ENCODE measurements at places on chromosomes 3 and 15.

GRCh38 chr3:36804295-36805055 is 40.1 kb upstream of the DCLK3 start:
- peak; percentile 1 for DNase-seq

DNA sequence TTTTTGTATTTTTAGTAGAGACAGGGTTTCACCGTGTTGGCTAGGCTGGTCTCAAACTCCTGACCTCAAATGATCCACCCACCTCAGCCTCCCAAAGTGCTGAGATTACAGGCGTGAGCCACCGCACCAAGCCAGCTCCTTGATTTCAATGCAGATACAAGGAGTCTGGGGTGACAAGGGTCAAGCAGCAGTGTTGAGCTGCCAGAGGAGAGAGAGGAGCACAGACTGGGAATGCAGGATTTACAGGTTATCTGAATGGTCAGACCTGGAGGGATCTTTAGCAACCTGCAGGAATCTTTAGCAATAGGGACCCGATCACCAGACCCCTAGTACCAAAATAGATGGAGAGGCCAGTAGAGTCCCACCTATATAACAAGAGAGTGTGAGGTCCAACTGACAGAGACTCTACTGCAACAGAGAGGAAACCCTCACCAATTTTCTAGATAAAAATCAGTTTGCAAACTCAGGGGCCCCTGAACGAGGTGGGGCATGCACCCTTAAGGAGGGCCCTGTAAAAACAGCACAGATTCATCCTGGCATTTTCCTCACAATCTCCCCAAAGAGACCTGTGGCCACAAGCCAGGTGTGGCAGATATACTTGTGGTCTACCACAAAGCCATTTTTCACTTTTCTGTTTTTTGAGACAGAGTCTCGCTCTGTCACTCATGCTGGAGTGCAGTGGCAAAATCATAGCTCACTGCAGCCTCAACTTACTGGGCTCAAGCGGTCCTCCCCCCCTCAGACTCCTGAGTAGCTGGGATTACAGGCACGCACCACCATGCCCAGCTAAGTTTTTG is 10.7 kb upstream of the SHISA5 start:
- DNase-seq = no peak

GRCh38 chr3:20741381-20741780 is 555.4 kb upstream of the SGO1 start:
- no peak for DNase-seq

GRCh38 chr3:108713009-108713516 is 44.1 kb downstream of the RETNLB start:
- DNase-seq = no peak

DNA sequence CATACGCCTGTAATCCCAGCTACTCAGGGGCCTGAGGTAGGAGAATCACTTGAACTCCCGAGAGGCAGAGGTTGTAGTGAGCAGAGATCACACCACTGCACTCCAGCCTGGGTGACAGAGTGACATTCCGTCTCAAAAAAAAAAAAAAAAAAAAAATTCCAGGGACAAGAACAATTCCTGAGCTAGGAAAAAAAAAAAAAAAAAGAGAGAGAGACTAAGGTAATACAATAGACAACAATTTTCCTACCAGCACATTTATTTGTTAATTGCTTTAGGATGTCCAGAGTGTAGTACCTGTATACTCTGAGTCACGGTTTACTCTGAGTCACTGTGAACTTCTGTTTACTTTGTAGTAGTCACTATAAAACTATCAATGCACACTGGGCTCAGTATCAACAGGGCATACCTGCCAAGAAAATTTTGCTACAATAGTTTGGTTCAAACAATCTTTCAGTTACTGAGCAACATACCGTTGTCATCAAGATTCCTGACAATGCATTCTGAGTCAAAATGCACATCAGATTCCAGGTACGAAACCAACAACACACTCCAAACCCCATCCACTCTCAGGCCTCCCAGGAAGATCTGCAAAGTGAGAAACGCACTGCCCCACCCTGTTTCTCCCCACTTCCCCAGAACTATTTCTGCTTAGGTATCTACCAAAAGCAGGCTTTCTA is 28.3 kb downstream of the IGF2BP2 start:
- no peak for DNase-seq

DNA sequence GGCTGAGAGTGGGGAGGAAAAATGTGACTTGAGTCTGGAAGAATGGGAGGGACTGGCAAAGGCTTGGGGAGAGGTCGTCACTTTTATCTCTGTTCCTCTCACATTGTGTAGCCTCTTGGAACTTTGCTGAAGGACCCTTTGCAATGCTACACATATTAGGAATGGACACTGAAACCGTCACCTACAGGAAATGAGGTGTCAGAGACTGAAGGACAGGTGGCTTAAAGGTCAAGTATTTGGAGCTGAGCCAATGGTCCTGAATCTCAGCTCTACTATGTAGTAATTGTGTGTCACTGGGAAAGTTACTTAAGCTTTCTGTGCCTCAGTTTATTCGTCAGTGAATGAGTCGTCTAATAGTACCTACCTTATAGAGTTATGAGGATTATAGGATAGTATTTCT is 14.7 kb downstream of the MCTP2 start:
- DNase-seq = no peak

DNA sequence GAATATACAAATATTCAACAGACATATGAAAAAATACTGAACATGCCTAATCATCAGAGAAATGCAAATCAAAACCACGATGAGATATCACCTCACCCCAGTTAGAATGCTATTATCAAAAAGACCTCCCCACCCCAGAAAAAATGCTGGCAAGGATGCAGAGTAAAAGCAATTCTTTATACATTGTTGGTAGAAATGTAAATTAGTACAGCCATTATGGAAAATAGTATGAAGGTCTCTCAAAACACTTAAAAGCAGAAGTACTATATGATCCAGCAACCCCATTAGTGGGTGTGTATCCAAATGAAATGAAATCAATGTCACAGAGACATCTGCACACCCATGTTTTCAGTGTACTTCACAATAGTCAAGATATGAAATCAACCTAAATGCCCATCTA is 308.7 kb downstream of the CHST2 start:
- no peak for DNase-seq

- DNase-seq = no peak
Observed at GRCh38 chr3:5791558-5791957, 604.1 kb downstream of the EDEM1 start.

DNA sequence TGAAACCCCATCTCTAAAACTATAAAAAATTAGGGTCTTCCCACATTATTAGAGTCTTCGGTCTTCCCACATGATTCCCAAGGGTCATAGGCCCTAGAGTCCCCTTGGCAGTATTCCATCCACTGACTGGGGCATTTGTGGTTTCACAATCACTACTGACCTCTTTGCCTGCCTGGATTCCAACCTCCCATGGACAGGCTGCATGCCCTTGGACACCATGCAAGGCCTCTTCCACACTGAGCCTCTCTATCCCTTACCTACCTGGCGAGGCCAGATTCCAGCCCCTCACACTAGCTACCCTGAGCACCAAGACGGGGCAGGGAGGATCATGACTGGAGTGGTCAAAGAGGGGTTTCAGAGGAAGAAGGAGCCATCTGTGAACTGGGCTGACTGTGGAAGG is 64.4 kb downstream of the SRGAP3 start:
- no peak for DNase-seq

DNA sequence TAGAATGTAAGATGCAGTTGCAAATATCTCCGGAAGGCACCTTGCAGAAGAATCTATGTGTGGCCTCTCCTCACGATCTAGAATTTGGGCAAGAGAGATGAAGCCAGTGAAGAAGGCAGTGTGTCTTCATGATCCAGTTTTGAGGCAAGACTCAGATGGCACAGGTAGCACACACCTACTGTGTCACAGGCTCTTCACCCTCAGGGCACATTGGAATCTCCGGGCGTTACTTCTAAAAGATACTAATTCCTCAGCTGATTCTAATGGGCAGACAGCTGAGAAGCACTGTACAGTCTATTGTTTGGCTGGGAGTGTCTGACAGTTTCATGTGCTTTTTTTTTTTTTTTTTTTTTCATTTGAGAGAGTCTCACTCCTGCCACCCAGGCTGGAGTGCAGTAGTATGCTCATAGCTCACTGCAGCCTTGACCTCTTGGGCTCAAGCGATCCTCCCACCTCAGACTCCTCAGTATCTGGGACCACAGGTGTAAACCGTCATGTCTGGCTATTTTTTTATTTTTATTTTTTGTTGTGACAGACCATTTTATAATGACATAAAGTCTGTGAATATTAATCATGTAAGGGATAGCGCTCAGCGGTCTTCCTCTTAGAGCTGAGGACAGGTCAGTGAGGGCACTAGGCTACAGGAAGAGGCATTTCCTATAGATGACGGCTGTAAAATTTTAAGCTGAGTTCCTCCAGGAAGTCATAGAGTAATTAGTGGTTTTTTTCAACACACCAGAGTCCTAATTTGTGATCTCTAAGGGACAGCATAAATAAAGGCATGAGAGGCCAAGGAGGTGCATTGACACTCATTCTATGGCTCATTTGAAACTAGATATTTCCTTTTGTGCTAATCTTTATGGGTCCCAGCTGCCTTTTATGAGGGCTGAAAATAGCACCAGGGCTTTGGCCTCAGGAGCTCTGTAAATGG is 4.0 kb downstream of the C3orf52 start:
- no peak for DNase-seq

DNA sequence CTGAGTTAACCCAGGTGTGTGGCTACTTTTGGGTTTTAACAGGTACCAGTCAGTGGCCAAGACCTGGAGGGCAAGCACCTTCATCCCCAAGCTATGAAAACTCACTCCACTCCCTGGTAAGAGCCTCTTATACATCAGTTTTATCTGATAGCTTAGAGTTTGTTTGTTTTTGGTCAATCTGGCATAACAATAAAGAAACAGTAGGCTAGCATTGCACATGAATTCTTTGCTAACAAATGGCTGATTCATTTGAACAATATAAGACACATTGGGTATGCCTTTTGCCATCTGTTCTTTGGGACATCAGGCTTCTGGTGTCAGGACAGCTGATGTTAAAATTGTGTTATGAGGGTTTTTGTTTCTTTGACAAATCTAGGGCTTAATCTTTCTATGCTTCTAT is 125.0 kb upstream of the CGNL1 start:
- no peak for DNase-seq

DNA sequence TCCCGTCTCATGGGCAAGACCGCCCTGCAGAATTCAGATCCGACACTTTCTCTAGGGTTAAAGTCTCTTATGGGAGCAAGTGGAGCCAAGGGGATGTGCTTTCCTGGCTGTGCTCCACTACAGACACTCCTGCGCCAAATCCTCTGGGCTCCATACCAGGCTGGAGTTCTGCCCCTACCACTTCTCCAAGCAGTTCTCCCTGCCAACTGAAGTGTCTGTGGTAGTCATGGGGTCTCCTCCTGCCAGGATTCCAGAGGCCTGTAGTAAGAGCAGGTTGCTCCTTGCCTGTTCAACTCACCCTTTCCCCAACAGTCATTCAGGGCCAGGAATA is 403.2 kb downstream of the GRM7 start:
- DNase-seq = no peak

GRCh38 chr3:168620854-168621253 is 525.1 kb upstream of the GOLIM4 start:
- peak; percentile 4 for DNase-seq

DNA sequence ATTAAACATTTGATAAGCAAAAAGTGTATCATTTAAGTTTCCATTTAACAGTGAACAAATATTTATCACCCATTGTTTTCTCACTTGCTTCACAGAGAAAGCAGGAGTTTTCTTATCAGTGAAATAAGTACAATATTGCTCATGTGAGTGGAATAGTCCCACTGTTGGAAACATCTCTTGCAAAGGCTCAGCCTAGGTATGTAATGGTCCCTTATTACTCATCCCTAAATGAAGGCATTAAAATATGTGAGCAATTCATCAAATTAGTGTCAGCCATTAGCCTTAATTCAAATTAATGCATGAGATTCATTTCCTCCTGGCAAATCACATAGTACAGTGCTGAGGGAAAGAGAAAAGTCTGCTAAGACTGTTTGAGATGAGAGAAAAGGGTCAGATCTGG is 9.6 kb upstream of the FMN1 start:
- no peak for DNase-seq

- no peak for DNase-seq
Observed at GRCh38 chr15:57521503-57521902, 70.2 kb upstream of the MYZAP start.

DNA sequence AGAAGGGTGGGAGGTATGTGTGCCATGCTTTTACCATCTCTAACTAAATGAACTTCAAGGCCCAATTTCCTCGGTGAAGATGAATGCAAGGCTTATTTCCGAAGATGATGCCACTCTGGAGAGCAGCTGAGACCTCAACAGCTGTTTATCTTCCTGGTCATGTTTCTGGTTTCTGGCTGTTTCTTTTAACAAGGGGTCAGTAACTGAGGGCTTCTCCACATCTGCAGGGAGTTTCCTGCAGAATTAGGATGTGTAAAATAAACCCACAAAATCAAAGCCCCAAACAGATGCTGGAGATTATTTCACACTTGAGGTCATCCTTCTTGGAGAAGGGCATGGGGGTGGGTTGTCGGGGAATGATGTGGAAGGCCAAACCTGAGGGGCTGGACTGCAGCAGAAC is 220.3 kb downstream of the THSD4 start:
- no peak for DNase-seq

All from NCI-H748 treated with DMSO at 0.1 percent for 48 hours (cell line).